C1 segment of cervical spinal cord (tissue), 14 donors: ENCODE measurements at places on chromosomes 11 and 22.
A peak's percentile ranks its signal among the peaks of the same experiment; 100 is the strongest.

DNA sequence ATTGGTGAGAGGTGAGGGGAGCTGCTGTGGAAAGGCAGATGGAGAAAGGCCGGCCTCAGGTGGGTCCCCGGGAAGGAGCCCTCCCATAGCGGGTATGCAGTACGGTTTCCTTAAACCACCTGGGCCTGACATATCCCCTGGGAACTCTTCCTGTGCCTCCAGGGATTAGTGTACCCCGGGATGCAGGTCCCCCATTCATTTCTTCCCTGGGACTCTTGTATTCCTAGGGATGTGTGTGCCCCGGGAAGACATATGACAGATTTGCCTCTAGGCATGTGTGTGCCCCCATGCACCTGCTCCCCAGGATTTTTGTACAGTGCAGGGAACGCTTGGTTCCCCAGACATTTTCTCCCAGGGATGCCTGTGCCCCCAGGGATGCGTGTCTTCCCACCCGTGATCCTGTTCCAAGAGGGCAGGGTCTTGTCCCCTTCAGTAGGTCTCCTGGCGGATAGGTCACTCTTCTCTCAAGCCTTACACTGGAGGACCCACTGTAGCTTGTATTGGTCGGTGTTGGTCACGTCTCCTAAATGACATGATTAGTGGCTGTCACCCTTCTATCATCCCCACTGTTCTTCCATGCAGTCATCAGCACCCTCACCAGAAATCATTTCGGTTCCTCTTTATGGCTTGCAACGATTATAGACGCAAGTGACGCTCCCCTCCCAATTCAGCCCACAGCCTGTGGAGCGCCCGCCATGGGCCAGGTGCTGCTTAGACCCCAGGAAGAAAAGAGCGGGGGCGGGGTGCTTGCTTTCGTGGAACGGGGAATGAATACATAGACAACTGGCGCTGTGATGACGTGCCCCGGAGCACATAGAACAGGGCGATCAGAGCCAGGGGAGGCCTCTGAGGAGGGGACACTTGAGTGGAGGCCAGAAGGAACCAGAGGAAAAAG is 1.3 kb downstream of the PARVB start:
- DNase-seq, result no peak

- no peak for DNase-seq
Observed at GRCh38 chr22:38829485-38829884, 14.3 kb downstream of the NPTXR start.

DNA sequence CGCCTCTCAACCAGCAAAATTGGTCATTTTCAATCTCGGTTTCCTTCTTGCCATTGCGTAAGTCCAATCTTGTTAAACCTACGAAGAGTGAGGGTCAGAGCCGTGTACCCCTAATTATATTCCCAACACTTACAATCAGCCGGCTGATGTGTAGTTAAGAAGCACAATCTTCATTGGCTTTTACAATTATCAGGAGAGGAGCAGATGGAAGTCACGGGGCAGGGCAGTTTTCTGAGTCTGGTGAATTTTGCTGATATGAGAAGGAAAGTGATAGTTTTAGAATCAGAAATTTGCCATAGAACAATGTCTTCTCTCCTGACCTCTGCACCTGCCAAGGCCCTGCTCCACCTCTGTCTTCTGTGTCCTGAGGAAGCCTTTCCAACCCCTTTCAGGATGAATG is 35.0 kb upstream of the ATXN10 start:
- DNase-seq, result no peak

GRCh38 chr11:40514124-40514523 is 945.3 kb downstream of the LRRC4C start:
- no peak for DNase-seq

GRCh38 chr22:22431271-22432220 is 77.0 kb downstream of the ZNF280B start:
- DNase-seq, result no peak

- DNase-seq, result no peak
Observed at GRCh38 chr22:45483918-45484499, 18.7 kb upstream of the FBLN1 start.

- DNase-seq, result peak; percentile 61
Observed at GRCh38 chr22:28009272-28009827, 90.3 kb upstream of the PITPNB start.

DNA sequence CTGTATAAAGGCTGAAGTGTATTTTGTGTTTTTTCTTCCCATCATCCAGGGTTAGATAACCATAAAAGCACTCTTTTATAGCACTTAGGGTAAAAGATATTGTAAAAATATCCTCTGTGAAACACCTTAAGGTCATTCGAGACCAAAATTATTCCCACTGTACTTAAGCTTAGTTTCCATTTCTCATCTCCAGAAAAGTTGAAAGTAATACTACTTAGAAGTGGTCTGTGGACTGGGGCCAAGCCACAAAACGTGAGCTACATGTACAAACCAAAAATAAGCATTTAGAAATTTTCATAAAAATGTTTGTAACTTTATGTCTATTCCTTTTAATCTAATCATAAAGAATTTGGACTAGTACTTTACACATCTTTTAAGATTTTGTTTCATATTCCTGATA is 142.0 kb upstream of the NTM start:
- DNase-seq, result no peak

- DNase-seq, result no peak
Observed at GRCh38 chr11:118398791-118399559, 2.4 kb upstream of the ATP5MG start.

- no peak for DNase-seq
Observed at GRCh38 chr11:62544581-62545436, 1.8 kb downstream of the AHNAK start.

DNA sequence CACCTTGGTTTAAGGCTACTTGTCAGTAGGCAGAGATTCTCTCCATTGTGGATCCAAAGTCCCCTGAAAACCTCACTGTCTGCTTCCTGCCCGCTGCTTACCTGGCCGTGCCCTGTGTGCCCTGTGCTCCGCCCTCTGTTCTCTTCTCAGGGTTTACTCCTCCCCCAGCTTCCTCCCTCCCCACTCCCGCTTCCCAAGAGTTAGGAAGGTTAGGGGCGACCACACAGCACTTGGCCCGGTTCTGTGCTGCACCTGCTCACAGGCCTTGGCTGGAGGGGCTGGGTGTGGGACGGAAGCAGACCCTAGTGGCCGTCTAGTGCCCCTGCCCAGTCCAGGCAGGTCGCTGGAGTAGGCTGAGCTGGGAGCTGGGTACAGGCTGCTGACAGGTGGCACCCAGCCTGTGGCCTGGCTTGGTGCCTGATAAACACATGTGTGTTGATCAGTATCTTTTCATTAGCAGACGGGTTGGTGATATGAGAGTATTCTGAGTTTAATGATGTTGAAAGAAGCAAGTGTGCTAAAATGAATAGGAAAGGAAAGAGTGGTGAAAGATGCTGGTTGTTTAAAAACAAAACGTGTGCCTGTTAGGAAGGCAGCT is 40.5 kb downstream of the GRAMD4 start:
- no peak for DNase-seq

GRCh38 chr11:34630544-34630943 is 9.7 kb downstream of the EHF start:
- no peak for DNase-seq

DNA sequence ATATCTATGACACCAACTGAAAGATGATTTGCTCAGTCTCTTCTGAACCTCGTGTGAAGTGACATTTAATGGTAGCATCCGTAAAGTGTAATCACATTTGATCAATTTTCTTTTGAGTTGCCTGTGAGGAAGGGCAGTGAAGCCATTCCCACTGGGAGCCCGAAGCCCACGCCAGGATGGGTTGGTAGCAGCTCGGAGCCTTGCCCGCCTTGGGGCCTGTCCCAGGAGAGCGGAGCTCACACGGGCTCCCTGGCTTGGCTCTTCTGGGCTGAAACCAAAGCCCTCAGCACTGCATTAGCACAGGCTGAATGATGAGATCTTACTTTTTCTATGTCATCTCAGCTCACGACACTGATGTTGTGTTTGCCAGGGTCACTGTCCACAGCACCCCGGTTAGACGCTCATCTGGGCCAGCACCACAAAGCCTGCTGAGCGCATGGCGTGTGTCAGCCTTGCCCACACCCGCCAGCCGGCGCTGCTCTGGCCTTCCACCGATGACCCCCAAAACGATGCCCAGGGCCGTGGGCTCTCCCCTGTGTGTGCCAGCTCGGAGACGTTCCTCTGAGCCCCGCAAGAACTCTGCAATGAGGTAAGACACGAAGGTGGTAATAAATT is 9.3 kb upstream of the TRMU start:
- no peak for DNase-seq

GRCh38 chr22:50016308-50016987 is 3.9 kb upstream of the IL17REL start:
- no peak for DNase-seq

GRCh38 chr22:41885516-41885915 is 29.4 kb downstream of the SHISA8 start:
- DNase-seq, result no peak

DNA sequence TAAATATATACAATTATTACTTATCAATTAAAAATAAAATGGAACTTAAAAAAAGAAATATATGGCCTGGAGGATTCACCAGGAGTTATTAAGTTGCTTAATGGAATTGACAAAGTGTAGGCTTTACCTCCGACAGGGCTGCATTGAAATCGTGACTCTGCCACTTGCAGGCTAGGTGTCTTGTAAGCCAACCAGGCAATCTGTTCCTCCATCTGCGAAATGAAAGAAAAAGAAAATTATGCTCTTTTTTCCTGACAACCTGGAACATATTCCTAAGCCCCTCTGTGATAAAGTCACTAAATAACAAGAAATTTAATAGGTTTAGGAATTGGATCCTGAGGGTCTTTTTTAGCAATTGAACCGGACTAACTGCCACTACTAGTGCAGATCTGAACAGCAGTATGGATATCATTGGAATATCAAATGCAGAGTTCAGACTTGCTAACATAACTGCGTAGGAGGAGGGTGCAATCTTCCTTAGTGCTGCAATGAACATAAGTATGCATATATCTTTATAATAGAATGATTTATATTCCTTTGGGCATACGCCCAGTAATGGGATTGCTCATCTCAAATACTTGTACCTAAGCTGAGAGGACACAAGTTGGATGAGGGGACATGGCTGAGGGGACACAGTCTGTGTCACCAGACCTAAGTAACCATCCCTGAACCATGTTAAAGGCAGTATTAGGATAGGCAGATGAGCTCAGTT is 42.5 kb upstream of the CEP126 start:
- no peak for DNase-seq

GRCh38 chr11:74024261-74025029 is 15.6 kb upstream of the UCP3 start:
- no peak for DNase-seq

DNA sequence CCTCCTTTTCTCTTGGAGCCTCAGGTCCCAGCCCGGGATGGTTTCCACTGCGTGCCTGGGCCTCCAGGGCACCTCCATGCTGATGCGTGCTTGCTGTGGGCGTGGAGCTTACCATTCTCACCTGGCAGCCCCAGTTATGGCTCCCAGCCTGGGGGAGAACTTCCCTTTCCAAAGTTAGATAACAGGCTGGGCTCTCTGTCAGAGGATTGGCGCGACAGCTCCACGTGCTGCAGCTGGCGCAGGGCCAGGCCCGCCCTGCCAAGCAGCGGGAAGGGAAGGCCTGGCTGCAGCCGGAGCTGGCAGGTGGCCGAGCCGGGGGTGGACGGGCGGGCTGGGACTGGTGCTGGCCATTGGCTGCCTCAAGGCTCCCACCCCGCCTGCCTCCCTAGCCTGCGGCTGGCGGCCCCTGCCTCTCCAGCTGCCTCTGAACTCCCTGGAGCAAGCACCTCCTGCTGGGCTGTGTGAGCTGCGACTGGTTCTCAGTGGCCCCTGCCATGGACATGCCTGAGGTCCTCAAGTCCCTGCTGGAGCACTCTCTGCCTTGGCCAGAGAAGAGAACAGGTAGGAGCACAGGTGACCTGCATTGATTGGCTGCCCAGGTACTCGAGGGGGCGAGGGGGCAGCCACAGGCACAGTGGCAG is 14.6 kb upstream of the TEF start:
- peak; percentile 96 for DNase-seq

- no peak for DNase-seq
Observed at GRCh38 chr11:60951606-60951903, 421 bp downstream of the SLC15A3 start.

GRCh38 chr11:123682696-123683410 is 28.4 kb upstream of the SCN3B start:
- no peak for DNase-seq

GRCh38 chr11:65120831-65121230 is 1.1 kb downstream of the FAU start:
- DNase-seq, result no peak

DNA sequence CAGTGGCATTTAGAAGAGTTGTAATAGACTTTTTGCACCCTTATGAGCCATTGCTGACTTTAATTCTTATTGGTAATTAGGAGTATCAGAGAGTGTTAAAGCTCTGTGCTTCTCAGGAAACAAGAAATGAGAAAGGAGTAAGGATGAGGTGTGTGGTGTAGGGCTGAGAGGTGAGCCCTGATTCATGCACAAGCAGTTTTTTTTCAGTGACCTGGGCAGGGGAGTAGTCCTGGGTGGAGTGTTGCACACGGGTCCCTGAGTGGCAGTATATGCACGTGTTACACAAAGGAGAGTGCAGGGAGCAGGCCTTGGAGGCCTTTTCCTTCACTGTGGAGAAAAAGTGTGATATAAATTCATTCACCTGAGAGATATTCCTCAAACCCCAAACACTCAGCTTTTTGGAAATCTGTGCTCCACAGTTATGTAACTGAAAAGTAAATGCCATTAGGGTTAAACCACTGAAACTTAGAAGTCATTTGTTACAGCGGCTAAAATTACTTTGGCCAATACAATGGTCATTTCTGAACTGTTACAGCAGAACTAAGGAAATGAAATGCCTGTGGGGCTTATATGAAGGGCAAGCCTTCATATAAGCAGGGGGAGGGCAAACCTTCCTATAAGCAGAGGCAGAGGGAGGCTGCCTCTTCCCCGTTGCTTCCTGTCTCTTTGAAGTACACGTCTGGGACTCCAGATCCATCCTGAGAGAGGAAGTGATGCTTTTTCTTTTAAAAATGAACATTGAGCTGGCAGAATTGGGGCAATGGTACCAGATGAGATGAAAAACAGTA is 62.6 kb upstream of the OLFML1 start:
- DNase-seq, result no peak
